Neural progenitor cell (in vitro differentiated cells): ENCODE measurements at places on chromosomes 4 and X.

DNA sequence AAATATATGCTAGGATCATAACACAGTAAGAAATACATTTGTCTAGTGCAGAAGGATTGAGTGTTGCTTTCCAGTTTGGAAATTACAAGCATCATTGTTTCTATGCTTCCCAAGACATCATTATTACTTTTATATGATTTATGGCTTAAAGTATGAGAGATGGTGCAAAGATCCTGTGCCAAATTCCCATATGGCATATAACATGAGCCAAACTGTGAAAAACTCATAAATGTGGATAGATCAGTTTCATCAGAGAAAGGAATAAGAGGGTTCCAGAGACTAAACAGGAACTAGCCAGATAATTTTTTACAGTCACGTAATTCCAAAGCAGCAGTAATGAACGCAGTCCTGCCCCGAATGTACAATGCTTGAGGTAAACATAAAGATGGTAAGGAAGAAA is 126.3 kb downstream of the PRDM5 start:
- no peak for DNase-seq

DNA sequence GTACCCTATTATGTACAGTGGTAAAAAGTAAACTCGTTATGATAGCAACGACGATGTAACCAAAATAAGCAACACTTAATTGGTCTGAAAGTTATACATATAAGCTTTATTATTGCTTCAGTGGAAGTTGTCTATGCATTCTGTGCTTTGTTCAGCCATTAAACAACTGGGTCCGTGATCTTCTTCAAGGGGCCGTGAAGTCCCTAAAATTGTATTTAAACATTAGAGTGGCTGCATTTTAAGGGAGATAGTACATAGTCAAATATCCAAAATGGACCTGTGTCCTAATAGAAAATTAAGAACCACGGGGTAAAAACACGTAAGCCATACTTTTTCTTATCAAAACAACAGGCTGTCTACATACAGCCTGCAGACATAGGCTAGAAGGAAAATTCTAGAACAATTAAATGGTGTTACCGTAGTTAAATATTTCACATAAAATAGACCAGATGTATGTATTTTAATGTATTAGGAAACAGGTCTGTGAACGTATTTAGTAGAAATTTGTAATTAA is 2.1 kb downstream of the GUCY1A1 start:
- no peak for DNase-seq

- DNase-seq = no peak
These were observed 387.5 kb upstream of the GRID2 start for GRCh38 chr4:91916219-91916618.

DNA sequence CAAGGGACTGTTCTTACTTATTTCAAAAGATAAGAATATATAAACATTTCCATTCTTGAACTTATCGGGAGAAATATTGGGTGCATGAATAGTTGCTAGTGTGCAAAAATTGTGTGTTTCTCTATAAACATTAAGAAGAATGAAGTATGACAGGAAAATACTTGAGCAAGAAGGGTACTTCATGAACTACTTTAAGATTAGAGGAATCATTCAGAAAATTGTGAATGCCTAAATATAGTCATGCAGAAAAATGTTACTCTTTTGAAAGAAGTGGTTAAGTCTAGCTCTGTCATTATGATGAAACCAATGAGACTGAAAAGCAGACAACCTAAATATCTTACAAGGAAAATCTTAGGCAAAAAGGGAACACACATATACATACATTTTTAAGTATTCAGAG is 207.8 kb upstream of the PCDH18 start:
- DNase-seq = no peak

- DNase-seq = no peak
These were observed 536.9 kb downstream of the RAPGEF2 start for GRCh38 chr4:159639671-159640323.

DNA sequence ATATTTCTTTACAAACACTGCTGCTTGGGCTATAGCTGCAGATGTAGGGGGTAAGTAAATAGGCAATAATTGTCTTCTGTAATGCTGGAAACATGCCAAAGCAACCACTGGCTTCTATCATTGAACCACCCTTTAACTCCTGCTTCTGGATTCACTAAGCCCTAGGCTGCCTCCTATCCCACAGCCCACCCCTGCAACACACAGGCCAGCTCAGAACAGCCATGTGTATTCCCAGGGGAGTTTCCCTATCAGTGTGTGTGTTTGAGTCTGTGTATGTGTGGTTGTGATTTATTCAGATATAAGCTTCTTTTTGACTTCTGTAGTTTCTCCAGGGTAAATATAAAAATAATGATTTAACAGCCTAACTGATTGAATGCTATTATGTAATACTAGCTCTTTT is 291.3 kb downstream of the PCDH10 start:
- no peak for DNase-seq

- DNase-seq = no peak
These were observed 60.1 kb upstream of the SORCS2 start for GRCh38 chr4:7132249-7132648.

DNA sequence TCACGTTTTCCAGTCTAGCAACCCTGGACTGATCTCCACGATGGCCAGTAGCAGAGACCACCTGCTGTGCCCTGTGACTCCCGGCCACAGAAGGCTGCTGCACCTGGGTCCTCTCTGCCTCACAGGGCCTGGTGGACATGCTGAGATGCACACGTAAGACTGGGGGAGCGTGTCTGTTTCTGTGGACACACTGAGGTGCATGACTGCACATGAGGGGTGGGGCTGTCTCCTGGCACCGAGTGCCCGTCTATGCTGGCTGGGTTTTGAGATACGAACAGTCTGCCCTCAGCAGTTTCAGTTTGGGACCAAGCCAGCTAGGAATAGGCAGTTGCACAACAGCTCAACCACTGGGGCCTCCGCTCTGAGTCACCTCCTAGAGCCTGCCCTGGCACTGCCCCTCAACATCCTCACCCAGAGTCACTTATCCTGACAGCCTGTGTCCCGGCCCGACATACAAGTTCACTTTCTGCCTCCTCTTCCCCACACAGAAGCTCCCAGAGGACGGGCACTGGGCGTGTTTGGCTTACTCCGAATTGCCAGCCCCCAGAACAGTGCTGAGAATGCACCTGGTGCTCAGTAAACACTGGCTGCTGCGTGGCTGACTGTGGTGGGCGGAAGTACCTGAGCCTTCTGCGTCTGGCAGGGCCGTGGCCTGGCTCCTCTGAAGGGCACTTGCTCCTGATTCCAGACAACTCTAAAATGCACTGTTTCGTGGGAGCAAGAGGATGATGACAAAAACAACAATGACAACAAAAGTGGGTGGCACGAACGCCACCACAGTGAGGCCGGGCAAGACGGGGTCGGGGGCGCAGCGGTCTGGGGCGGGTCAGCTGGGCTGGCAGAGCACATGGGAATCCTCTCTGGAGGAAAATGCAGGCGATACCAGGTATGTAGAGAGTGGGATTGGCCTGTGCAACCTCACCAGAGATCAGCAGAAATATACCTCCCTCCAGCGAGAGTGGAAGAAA is 30.9 kb downstream of the RNF212 start:
- no peak for DNase-seq

DNA sequence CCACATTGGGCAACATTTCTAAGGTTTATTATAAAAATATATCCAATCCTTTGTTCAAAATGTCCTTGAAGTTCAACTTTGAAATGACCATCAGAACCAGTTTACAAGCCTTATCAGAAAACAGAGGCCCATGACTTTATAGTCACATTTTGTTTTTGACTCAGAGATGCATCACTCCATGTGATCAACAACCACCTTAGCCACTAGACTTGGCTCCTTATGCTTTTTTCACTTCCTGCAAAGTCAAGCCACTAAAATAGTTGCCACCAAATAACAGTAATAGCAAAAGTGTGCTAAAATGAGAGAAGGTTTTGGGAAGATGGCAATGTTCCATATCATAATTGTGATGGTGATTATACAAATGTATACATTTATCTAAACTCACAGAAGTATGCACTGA is 181.7 kb downstream of the MAML3 start:
- DNase-seq = no peak

GRCh38 chr4:38728631-38729141 is 54.1 kb downstream of the TLR10 start:
- no peak for DNase-seq

DNA sequence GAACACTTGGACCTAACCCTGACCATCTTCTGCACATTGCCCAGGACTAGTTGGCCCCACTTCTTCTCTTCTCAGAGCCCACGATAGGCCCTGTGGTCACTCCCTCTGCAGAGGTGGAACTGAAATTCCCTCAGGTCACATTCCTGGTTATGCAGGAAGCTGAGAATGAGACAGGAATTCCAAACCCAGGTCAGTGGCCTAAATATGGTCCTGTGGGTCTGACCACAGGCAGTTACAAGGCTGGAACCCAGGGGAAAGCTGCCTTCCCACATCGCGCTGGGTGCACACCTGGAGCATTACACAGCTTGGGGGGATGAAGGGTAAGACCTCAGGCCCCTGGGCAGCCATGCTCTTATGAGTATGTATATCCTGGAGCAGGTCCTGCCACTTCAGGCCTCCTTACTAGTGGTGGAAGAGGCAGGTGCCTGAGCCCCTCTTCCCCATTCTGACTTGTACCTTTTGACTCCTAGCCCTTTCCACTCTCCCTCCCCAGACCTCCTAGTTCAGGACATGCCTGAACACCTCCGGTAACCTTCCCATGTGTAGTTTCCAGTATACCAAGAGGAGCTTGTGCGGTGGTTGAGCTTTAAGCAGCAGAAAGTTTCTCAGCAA is 173.5 kb downstream of the ASMT start:
- no peak for DNase-seq

DNA sequence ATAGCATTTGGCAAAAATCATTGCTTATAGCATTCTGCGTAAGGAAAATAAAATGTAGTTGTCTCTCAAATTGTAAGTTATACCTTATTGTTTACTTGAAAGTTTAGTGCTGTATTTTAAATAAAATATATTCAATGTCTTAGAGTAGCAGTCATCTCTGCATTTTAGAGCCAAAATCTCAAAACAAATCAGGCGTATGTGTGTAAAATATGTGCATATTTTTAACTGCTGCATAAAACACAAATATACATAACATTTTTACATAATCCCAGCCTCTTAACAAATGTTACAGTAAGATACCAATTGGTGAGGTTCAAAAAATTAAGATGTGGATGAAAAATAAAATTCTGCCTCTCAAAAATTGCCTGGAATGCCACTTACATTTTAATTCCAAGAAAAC is 145.8 kb upstream of the AGA start:
- no peak for DNase-seq
